ENCODE measurements at places on chromosomes 12 and 14. TPM values are rescaled to one million over a fixed set of nuclear protein-coding genes. Genes with fewer than 3 reads are reported as not detected.

The NRIP2 gene
- polyA plus RNA-seq = 15.9 TPM

The LMNTD1 gene
- polyA plus RNA-seq = not detected

The UNC79 gene
- 0.56 TPM for polyA plus RNA-seq

The PLA2G1B gene
- not detected for polyA plus RNA-seq
